HFFc6 (cell line): ENCODE measurements at places on chromosomes 2 and 18.

- H3K27ac ChIP-seq: no peak overlapping the region
- H3K4me3 ChIP-seq: no peak overlapping the region
- peaks cover 12% of the 10 kb centered on the region for H3K27me3 ChIP-seq
- H3K4me1 ChIP-seq: peaks cover 29% of the 10 kb centered on the region
- no peaks in the 10 kb centered on the region for H3K36me3 ChIP-seq
- peak; percentile 55 for DNase-seq
Measured at GRCh38 chr2:26325851-26326250, 20.1 kb upstream of the SELENOI start.

- H3K36me3 ChIP-seq: no peaks in the 10 kb centered on the region; the same call in 1 of the 2 replicates
- H3K4me1 ChIP-seq: peaks cover 3% of the 10 kb centered on the region; the same call in 1 of the 2 replicates
- H3K4me3 ChIP-seq: no peak overlapping the region
Measured at GRCh38 chr18:74261053-74261713, 30.6 kb downstream of the CYB5A start.

DNA sequence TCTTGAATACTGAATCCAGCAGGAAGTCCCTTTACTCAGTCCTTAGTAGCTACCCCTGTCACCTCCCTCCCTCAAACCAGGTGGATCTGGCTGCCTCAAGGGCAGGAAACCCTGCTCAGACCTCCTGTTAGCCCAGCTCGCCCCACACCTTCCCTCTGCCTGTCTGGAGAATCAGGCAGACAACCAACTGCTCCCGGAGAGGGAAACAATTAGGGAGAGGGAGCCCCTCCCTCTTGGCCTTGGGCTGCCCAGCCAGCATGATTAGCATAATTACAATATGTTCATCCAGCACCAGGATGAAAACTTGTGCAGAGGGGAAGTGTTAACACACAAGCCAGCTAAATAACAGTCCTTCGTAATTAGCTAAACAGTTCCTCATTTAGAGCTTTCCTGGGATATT lies 185.5 kb downstream of the C1D start:
- peaks cover 11% of the 10 kb centered on the region; the same call in 1 of the 2 replicates for H3K36me3 ChIP-seq
- H3K4me3 ChIP-seq: no peak overlapping the region

DNA sequence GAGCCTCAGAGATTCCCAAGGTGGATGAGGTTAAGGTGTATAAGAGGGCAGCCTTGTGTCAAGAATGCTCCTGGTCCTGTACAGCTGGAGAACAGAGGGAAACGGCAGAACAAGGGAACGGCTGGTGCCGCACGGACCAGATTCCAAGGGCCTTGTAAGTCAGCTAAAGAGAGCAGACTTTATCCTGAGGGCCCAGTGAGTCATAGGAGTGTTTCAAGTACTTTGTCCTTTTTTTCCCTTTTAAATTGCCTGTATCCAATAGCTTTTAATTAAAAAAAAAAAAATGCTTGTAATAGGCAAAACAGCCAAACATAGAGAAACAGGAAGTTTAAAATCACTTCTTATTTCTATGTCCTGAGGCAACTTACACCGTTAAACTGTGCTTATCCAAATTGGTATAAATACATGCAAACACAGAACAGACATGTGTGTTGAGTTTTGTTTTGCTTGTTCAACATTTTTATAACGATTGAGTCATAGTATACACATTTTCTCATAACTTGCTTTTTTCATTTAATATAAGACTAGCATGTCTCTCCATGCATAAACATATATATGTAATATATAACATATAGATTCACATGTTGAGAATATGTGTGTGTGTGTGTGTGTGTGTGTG lies 42.1 kb upstream of the EVA1A start:
- DNase-seq: peak; percentile 92
- peaks cover 2% of the 10 kb centered on the region; the same call in 1 of the 2 replicates for H3K27me3 ChIP-seq
- no peaks in the 10 kb centered on the region; the same call in 1 of the 2 replicates for H3K36me3 ChIP-seq
- peaks cover 88% of the 10 kb centered on the region for H3K4me1 ChIP-seq
- H3K4me3 ChIP-seq: peak overlapping the region; percentile 80

DNA sequence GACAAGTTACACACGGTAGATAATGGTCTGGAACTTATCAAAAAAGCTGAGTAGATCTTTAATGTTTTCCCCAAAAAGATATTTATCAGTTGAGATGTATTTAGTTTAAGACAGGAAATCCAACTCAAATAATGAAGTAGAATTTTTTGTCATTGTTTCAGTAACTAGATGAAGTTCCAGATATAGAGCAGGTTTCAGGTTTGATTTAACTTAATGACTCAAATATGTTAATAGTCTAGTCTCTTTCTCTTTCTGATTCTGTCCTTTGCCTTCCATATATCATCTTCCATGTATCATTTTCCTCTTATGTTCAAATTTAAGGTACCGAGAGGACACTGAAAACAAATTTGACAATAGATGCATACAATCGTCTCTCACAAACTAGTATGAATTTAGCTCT lies 23.6 kb upstream of the DOCK10 start:
- peaks cover 18% of the 10 kb centered on the region for H3K36me3 ChIP-seq
- DNase-seq: no peak
- no peaks in the 10 kb centered on the region; the same call in 1 of the 2 replicates for H3K27me3 ChIP-seq
- 0 out of 2 replicates have a peak, but pooled peaks cover 3% of the 10 kb centered on the region for H3K4me1 ChIP-seq
- H3K27ac ChIP-seq: no peak overlapping the region

GRCh38 chr18:60117321-60117720 lies 217.5 kb downstream of the PMAIP1 start:
- no peaks in the 10 kb centered on the region for H3K4me1 ChIP-seq
- no peaks in the 10 kb centered on the region for H3K36me3 ChIP-seq
- H3K27me3 ChIP-seq: peaks cover 11% of the 10 kb centered on the region
- no peak overlapping the region for H3K4me3 ChIP-seq
